ENCODE measurements at places on chromosomes 6 and 20.

GRCh38 chr20:9287826-9288225 lies 218.9 kb downstream of the PLCB4 start:
- DNase-seq: no peak

DNA sequence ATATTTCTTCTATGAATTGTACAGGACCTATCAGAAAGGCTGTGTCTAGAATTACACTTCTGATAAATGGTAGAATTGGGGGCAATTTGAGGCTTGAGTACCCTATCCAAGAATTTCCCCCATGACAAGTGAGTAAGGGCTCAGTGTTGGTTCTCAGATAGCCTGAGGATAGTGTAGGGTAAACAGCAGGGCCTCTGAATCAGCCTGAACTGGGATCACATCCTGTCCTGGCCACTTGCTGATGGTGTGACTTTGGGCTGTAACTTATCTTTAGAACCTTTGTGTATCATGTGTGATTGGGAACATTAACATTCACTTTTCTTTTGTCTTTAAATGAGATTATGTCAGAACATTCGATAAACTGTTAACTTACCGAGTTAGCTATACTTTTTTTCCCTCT lies 151.0 kb downstream of the CLIC5 start:
- no peak for DNase-seq

GRCh38 chr6:163706500-163707087 lies 292.1 kb downstream of the QKI start:
- no peak for DNase-seq

- no peak for DNase-seq
Measured at GRCh38 chr6:129719692-129720091, 9.7 kb upstream of the ARHGAP18 start.

GRCh38 chr6:77457720-77458349 lies 5.5 kb downstream of the HTR1B start:
- DNase-seq: no peak

GRCh38 chr6:150880336-150880735 lies 14.8 kb downstream of the MTHFD1L start:
- no peak for DNase-seq

DNA sequence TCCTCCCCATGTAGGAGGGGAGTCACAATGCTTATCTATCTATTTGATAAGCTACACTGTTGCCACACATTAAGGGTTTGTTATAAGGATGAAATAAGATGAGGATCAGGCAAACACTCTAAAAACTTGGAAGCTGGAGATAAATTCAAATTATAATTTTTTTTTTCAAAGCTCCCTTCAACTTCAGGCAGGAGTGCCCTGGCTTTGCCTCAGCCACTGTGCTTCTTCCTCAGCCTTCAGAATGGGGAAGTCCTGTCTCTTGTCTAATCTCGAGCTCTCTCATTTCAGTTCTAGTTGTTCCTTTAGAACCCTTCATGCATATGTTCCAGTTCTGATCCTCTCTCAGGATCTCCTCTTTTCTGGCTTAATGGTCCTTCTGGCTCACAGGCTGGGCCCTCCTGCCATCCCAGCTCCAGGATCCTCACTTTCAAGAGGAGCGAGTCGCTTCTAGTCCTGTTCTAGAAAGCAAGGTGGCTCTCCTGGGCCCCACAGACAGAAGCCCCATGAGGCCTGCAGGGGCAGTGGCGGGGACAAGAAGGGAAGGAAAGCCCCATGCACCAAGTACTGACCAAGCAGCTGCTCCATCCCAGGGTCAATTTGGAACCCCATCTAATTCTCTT lies 164.3 kb downstream of the VEGFA start:
- no peak for DNase-seq

DNA sequence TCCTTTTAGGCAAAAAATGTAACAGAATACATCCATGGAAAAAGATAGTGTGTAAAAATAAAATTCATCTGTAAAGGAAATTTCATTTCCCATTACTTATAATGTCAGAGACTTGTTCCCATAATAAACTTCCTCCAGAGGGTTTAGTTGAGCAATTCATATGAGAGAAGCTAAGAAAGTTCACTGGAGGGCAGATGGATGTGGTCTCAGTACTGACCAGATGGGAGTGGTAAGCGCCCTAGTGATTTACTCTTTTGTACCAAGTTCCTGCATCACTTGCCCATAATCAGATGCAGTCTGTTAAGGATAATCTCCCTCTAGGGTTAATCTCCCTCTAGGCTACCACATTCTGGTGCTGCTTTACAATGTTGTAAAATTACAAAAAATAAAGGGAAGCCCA lies 61.7 kb downstream of the ESF1 start:
- DNase-seq: no peak

DNA sequence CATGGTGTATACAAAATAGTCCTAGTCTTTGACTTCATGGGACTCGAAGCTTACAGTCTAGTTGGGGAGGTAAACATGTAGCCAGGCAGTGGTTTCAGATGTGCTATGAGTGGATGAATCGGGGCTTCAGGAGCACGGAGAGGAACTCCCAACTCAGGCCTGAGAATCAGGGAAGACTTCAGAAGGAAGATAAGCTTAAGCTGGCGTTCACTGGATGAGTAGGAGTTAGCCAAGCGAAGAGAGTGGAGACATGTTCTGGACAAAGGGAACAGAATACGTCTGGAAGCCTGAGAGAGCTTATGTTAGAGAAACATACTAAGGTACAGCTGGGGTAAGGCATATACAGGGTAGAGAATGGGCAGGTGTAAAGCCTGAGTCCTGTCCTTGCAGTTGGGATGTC lies 8.8 kb downstream of the CARMIL1 start:
- no peak for DNase-seq

DNA sequence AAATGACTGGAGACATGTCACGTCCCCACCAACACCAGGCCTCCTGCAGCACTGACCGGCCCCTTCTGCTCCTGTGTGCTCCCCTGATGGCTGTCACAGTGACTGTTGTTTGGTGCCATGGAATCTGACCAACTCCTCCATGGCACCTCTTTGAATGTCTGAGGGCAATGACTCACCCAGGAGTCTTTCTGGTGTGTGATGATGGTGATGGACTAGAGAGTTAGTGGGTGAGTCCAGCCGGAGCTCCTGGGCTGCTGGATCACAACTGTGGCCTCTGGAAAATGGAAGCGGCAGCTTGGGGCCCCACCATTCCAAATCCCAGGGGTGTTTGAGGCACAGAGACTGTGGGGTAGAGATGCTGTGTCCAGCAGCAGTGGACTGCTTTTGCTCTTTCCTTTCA lies 133.3 kb downstream of the TFAP2C start:
- no peak for DNase-seq

DNA sequence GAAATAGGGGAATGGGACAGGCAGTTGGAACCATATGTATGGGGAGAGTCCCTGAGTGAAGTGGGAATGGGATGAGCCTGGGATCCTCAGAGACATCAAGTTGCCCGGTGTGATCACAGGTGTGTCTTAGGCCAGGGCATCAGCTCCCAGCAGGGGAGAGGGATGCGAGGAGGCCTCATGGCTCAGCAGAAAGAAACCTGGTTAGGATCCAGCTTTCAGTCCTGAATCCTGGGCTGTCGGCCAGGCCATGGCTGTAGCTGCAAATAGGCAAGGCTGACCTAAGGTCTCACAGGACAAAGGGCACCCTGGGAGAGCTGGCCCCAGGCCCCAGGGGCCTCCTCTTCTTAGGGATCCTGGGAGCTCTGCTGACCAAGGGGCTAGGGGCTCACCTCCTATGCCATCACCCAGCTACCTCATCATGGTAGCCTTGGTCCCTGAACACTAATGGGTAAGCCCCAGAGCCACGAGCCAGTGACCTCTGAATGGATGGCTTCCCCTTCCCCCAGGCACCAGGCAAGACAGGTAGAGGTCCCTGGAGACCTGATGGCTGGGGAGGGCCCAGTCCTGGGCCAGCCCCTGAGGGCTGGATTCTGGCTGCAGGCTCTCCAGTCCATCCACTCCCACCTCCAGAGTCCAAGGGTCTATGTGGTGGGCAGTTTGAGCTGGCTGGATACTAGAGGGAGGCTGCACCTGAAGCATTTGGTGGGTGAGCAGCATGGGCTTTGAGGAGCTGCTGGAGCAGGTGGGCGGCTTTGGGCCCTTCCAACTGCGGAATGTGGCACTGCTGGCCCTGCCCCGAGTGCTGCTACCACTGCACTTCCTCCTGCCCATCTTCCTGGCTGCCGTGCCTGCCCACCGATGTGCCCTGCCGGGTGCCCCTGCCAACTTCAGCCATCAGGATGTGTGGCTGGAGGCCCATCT lies at the start of gene SLC22A7:
SLC22A7 (plus strand) TSS at position 617 of the 921 bp plus-strand sequence; CDS start at position 716, 99 bp downstream.
- DNase-seq: no peak

- DNase-seq: no peak
Measured at GRCh38 chr6:13253272-13253671, 75.1 kb downstream of the TBC1D7 start.

DNA sequence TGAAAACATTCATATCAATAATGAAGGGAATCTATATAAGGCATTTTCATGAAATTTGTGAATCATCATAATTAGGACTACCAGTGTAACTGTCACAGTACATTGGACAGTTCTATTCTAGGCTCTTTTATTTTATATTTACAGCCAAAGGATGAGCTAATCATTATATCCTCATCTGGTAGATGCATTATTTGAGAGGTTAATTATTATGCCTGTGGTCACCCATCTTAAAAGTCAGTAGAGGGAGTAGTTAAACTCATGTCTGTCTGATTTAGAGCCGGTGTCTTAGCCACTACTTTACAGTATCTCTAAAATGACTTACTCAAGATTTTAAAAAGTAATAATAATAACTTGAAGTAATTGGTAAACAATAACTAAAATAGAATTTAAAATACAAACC lies 899.3 kb upstream of the MAP3K7 start:
- DNase-seq: no peak

- no peak for DNase-seq
Measured at GRCh38 chr6:13488015-13488895, 855 bp upstream of the GFOD1 start.

GRCh38 chr6:74075323-74075722 lies 379.3 kb downstream of the CD109 start:
- DNase-seq: no peak

DNA sequence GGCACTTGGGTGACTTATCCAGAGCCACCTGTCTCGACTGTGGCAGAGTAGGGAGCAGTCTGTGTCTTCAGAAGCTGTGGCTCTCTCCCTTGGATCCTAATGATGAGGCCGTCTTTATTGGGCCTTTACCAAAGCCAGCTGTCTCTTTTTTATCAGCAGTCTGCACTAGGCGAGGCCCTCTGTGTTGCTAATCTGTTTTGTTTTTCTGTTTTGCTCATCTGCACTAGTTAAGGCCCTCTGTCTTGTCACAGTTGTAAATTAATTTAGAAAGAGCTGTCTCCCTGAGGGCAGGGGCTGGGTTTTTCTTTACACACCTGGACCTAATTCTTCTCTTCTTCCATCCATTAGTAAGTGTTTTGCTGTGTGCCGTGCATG lies 45.0 kb downstream of the CDS2 start:
- DNase-seq: no peak

DNA sequence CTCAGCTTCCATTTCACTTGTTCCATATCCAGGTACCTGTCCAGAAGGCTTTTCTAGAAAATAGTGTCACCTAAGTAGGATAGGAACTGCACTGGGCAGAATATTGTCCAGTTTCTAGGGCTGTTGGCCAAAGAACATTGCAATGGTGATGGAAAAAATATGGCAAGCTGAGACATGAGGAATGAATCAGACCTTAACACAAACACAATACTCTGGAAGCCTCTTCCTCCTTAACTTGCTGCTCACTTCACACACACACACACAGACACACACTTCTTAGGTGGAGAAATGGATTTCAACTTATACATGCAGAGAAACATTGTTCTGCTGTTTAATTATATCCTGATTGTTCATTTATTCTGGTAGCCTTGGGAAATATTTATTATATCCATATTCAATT lies 203.0 kb upstream of the RGS17 start:
- no peak for DNase-seq

GRCh38 chr6:20338156-20338555 lies 63.5 kb upstream of the E2F3 start:
- DNase-seq: no peak

- no peak for DNase-seq
Measured at GRCh38 chr20:35988910-35989463, 20.6 kb downstream of the CNBD2 start.

All from activated T-helper 1 cell treated with anti-CD3 and anti-CD28 coated beads, Interleukin-2, amount 50 U/mL, for 16 hours (primary cell).